ENCODE measurements at places on chromosomes 6 and 20.

- no peak for DNase-seq
Observed at GRCh38 chr6:73134588-73134987, 90.7 kb downstream of the KHDC1L start.

DNA sequence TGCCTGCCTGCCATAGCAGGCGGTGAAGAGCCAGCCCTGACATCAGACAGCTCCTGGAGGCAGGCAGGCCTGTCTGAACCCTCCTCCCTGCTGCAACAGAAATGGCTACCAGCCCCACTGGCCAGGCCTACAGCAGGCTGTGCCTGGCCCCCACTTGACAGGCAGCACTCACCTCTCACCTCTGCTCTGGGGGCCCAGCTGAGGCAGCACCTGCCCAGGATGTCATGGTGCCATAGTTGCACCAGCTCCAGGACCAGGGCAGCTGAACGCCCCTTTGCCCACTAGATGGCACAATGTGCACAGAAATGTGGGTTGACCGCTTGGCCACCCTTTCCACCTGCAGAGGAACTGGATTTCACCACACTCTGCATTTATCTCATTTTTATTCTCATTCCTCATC is 30.6 kb downstream of the MRPL14 start:
- DNase-seq = peak; percentile 77

GRCh38 chr6:80438772-80439171 is 332.3 kb downstream of the BCKDHB start:
- no peak for DNase-seq

DNA sequence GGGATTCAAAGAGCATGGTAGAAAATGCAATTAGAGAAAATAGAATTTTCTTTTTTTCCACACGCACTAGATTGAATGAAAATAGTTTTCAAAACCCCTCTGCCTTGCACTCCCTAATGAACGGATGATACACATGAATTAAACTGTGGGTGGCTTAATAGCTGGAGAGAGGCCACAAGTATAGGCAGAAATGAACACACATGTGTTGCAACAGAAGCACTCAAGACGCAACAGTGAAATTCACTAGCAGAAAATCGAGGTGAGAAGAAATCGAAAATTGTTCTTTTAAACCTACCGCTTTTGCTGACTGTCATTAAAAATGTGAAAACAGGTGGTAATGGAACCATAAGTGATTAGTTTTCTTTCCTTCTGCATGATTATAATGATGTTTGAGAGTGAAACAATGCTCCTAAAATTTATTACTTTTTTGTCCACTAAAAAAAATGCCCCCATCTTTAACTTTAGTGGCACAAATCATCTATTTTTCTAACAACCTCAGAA is 80.1 kb upstream of the SHLD1 start:
- no peak for DNase-seq

- no peak for DNase-seq
Observed at GRCh38 chr6:130929036-130929678, 102.0 kb downstream of the SMLR1 start.

DNA sequence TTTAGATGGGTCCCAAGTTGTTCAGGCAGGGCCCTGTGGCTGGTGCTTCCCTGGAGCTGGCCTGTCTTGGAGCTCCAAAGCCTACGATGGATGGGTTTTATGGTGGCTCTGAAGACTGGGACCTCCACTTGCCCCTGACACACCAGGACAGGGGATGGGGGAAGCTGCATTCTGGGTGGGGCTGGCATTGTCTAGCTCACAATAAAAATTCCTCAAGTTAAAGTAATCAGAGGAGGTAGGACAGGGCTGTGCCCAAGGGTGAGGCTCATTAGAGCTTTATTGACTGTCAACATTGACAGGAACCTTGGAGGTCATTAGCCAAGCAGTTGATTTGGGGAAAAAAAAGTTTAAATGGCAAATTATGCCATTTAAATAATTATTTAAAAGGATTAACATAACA is 35.7 kb downstream of the TFAP2C start:
- DNase-seq = no peak

Data from midbrain (tissue), 1 donor.